DMS79 treated with DMSO at 0.1 percent for 48 hours (cell line): ENCODE measurements at places on chromosomes 1 and 21.

DNA sequence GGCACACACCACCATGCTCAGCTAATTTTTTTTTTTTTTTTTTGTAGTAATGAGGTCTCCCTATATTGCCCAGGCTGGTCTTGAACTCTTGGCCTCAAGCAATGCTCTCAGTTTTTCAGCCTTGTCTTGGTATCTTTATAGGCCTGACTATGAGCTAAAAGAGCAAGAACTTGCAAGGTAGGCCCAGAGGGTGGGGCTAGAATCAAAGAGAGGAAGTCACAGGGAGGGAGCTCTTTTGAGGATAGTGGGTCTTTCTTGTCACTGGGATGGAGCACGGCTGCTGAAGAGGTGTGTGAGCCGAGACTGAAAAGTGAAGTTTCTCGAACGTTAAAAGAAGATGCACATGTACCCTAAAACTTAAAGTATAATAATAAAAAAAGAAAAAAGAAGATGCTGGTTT, 260.0 kb upstream of the BEND5 start:
- DNase-seq: no peak

DNA sequence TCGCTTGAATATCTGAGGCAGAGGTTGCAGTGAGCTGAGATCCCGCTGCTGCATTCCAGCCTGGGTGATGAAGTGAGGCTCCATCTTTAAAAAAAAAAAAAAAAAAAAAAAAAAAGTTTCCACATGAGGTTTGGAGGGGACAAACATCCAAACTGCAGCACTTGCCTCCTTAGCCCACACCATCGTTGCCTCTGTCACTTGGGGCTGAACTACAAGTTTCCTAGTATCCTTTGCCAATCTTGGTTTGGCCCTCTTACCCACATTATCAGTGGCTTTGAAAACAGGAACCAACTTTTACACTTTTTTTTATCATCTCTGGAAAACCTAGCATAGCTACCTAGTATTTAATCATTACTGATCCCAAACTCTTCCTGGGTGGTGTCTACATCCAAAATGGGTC, 59.2 kb downstream of the CLSTN1 start:
- no peak for DNase-seq

DNA sequence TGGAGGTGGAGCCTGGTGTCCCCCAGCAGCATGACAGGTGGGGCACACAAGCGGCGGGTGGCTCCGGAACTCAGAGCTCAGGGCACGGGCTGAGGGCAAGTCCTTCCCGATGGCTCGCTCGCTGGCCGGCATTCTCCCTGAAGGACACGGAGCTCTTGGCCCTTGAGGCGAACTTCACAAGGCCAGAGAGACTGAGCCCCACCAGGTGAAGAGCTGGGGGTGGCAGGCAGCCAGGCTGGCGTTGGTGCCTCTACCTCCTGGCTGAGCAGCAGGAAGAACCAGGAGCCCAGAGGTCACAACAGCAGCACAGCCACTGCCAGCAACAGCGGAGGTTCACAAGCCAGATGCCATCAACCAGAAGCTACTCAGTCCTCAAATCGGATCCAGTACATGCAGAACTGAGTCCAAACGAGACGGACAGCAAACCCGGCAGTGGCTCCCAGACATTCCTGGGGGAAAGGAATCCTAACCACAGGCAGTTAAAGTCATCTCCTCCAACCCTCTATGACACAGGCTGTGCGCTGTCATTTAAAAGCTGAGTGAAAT, 54.1 kb downstream of the NPHP4 start:
- DNase-seq: no peak

DNA sequence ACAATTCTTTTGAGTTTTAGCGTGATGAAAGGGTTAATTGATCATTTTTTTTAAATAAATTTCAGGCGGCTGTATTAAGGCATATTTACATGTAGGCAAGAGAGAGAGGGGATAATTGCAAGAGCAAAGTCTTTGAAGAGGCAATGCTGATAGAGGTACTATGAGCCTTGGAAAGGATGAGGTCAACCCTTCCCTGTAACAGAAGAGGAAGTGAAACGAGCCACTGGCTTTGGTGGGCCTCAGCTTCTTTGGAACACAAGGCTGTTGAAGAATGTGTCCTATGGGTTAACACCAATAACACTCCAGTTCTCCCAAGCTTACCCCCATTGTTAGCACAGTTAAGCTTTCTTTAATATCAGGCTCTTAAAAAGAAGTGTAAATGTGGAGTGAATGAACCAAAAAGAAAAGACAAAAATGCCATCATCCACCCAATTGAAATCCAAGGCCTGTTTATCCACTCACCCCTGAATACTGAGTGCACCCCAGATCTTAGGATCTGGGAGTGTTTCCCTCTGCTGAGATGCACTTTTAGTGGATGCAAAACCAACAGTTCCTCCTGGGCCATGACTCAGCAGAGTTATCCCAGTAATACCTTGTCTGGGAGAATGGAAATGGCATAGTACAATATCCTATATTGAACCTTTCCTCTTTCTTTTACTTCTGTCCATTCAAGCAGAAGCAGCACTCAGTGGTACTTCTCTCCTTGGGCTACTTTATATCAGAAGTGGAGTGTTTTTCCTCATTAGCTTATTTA, 216.4 kb downstream of the SLC44A5 start:
- DNase-seq: no peak

DNA sequence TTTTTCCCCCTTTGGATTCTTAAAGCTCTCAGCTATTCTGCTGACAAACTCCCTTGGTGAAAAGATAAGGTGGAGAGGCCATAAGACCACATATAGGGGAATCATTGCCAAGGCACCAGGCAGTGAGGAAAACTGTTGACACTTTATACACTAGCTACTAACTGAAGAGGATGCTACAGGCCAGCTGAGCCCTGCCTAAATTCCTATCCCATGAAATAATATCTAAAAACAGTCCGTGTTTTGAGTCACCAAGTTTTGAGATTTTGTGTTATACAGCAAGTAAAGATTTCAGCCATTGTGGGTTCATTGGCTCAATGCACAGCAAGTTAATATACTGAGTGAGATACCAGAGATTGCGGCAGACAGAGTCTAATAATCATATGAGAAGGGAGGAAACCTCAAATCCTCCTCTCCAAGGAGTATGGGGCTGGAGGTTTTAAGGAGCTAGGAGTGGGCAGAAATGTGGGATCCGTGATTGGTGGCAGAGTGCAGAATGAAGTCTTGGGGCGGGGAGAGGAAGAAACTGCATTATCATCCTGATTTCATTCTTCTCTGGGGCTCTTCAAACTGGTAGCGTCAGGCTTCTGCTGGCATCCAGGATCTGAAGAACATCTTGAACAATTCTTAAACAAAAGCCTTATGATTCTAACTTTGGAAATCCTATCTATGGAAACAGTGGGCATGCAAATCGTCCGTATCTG, 9.2 kb downstream of the CLDN8 start:
- DNase-seq: no peak
